ENCODE measurements at places on chromosomes 11 and 22. TPM values are rescaled to one million over a fixed set of nuclear protein-coding genes. Genes with fewer than 3 reads are reported as not detected.

Gene FAM83F
- not detected for polyA plus RNA-seq

Gene TMEM191C
- 2.9 TPM for polyA plus RNA-seq

Gene ART1
- not detected for polyA plus RNA-seq

Gene CECR2
- polyA plus RNA-seq: 0.08 TPM

Gene TENM4
- polyA plus RNA-seq: 0.25 TPM

Gene OR10A2
- 0.13 TPM for polyA plus RNA-seq

Measured in aorta (tissue), 5 donors.